ENCODE measurements at places on chromosomes 4 and X.
A peak's percentile ranks its signal among the peaks of the same experiment; 100 is the strongest.

GRCh38 chr4:6001680-6002491, 16.3 kb downstream of the C4orf50 start:
- DNase-seq = no peak

GRCh38 chr4:11914406-11914805, 485.7 kb upstream of the HS3ST1 start:
- DNase-seq = no peak

- no peak for DNase-seq
Observed at GRCh38 chr4:128590034-128590740, 219.3 kb upstream of the JADE1 start.

- peak; percentile 80 for DNase-seq
Observed at GRCh38 chrX:38803588-38804431, 2.6 kb downstream of the MID1IP1 start.

- no peak for DNase-seq
Observed at GRCh38 chr4:42132099-42132498, 20.4 kb downstream of the BEND4 start.

GRCh38 chr4:26992657-26993361, 132.2 kb downstream of the STIM2 start:
- DNase-seq = peak; percentile 52

GRCh38 chr4:183540410-183541009, 35.7 kb downstream of the ING2 start:
- DNase-seq = no peak

GRCh38 chrX:28625223-28625622, 38.0 kb downstream of the IL1RAPL1 start:
- no peak for DNase-seq

- DNase-seq = no peak
Observed at GRCh38 chrX:52988985-52989917, 30.9 kb upstream of the FAM156A start.

- DNase-seq = no peak
Observed at GRCh38 chr4:41569961-41570360, 32.0 kb downstream of the LIMCH1 start.

GRCh38 chrX:135605906-135606305, 85.4 kb downstream of the INTS6L start:
- DNase-seq = no peak

GRCh38 chrX:141619336-141619735, 29.8 kb downstream of the SPANXA2 start:
- DNase-seq = no peak
